CD8-positive, alpha-beta memory T cell (primary cell): ENCODE measurements at places on chromosomes 16 and 17. TPM values are rescaled to one million over a fixed set of nuclear protein-coding genes. Genes with fewer than 3 reads are reported as not detected.

Gene AMFR
- 64.3 TPM for total RNA-seq

Gene NLGN2
- total RNA-seq = 5.6 TPM

Gene DCUN1D3
- total RNA-seq = 13.2 TPM

Gene BICDL2
- not detected for total RNA-seq

Gene EMP2
- total RNA-seq = not detected

Gene CCL7
- total RNA-seq = not detected

Gene CES1
- total RNA-seq = not detected

Gene SEC14L5
- not detected for total RNA-seq

Gene SOX8
- 0.62 TPM for total RNA-seq

Gene OR4D1
- total RNA-seq = 0.29 TPM

Gene CSH1
- not detected for total RNA-seq

Gene ZG16
- total RNA-seq = not detected

Gene GAST
- total RNA-seq = not detected

Gene ENPP7
- 0.11 TPM for total RNA-seq

Gene NPIPA5
- total RNA-seq = 12.4 TPM

Gene CCL13
- total RNA-seq = not detected

Gene GPR139
- not detected for total RNA-seq

Gene CRYBA1
- not detected for total RNA-seq

Gene CLTC
- 177 TPM for total RNA-seq

Gene CD300LG
- total RNA-seq = not detected

Gene PERCC1
- 0.48 TPM for total RNA-seq

Gene SRCIN1
- 0.50 TPM for total RNA-seq

Gene ASGR1
- total RNA-seq = 0.46 TPM

Gene KRTAP4-3
- total RNA-seq = not detected

Gene TTYH2
- 17.1 TPM for total RNA-seq

Gene CLEC10A
- total RNA-seq = 0.33 TPM

Gene TBC1D3
- total RNA-seq = 1.6 TPM

Gene MIF4GD
- total RNA-seq = 38.5 TPM

Gene CLDN7
- total RNA-seq = 1.1 TPM

Gene BCL6B
- total RNA-seq = 0.24 TPM
